ENCODE measurements at places on chromosomes 1 and 21. TPM values are rescaled to one million over a fixed set of nuclear protein-coding genes. Genes with fewer than 3 reads are reported as not detected.

- DNase-seq, result no peak
Observed at GRCh38 chr1:18448889-18449288, 31.8 kb upstream of the KLHDC7A start.

- DNase-seq, result peak; percentile 81
Observed at GRCh38 chr1:172642970-172643369, 15.9 kb upstream of the FASLG start.

- no peak for DNase-seq
Observed at GRCh38 chr1:155964193-155964592, 14.2 kb downstream of the ARHGEF2 start.

The MAP1LC3C gene
- 1.2 TPM for total RNA-seq

The PDC gene
- not detected for total RNA-seq

The ILF2 gene
- total RNA-seq, result 87.6 TPM

The TSTD1 gene
- total RNA-seq, result 70.9 TPM

Data from mucosa of gallbladder (tissue), 1 donor.